Iris pigment epithelial cell (primary cell): ENCODE measurements at places on chromosomes 16 and 17.

DNA sequence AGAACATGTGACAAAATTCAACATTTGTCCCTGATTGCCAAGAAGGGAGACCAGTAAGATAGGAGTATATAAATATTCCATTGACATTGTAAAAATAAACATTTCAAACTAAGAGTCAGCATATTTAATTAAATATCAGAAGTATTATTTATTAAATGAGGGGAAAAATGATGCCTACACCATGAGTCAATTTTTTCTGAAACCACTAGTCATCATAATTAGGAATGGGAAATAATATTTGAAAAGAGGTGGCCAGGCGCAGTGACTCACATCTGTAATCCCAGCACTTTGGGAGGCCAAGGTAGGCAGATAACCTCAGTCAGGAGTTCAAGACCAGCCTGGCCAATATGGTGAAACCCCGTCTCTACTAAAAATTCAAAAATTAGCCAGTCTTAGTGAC is 2.1 kb downstream of the CMTM1 start:
- DNase-seq = peak; percentile 80

DNA sequence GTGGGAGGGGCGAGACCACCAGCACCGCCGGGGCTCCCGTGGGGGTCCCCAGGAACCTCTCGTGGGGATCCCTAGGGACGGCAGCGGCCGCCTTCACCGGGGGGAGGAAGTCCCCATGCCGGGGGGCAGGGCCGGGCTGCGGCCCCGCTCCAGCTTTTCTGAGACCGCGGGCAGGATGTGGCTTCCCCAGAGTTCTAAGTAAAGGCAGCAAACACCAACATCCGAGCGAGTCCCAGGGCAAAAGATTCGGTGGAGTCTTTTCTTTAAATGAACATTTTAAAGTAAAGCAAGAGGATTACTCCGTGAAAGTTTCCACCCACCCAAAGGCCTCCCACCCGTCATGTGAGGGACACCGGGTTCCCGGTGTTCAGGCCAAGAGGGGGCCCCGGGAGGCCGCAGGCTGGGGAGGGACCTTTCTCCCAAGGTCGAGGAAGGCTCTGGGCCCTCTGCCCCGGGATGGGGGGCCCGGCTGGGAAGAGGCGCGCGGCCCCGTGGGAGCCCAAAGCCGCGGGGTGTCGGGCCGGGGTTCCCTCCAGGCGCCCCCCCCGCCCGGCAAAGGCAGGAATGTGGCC is 137.2 kb upstream of the RPH3AL start:
- DNase-seq = peak; percentile 56

GRCh38 chr16:35909351-35909954 is 2450.0 kb downstream of the TP53TG3F start:
- no peak for DNase-seq

- DNase-seq = peak; percentile 45
Observed at GRCh38 chr16:67928561-67929364, 2.9 kb downstream of the CTRL start.

DNA sequence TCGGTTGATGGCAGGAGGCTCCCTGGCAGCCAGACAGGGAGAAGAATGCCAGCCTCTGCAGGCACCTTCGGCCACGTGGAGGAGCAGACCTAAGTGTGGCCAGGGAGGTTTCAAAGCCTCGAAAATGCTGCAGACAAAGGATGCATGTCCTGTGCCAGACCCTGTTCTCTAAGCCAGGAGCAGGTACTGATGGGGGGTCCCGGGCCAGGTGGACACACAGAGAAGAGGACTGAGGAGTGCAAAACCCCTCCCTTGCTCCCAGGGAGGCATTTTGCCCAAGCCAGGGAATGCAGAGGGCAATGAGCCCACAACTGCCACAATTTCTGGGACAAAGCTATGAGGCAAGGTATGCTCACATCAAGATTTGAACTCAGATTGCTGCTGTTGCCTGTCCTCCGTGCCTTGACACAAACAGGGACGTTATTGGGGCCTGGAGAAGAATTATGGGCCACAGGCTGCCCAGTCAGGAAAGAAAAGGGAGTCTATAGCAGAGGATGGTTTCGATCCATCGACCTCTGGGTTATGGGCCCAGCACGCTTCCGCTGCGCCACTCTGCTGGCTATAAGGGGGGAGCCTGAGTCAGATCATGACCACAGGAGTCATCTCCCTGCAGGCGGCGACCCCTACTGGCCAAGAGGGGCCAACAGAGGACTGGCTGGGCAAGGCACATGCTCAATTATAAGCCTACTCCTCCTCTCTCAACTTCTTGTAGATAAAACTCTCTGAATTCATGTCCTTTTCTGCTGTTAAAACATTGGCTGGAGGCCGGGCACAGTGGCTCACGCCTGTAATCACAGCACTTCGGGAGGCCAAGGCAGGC is 25.1 kb upstream of the FOXK2 start:
- DNase-seq = peak; percentile 91
